ENCODE measurements at places on chromosomes 11 and 22.
A peak's percentile ranks its signal among the peaks of the same experiment; 100 is the strongest.

DNA sequence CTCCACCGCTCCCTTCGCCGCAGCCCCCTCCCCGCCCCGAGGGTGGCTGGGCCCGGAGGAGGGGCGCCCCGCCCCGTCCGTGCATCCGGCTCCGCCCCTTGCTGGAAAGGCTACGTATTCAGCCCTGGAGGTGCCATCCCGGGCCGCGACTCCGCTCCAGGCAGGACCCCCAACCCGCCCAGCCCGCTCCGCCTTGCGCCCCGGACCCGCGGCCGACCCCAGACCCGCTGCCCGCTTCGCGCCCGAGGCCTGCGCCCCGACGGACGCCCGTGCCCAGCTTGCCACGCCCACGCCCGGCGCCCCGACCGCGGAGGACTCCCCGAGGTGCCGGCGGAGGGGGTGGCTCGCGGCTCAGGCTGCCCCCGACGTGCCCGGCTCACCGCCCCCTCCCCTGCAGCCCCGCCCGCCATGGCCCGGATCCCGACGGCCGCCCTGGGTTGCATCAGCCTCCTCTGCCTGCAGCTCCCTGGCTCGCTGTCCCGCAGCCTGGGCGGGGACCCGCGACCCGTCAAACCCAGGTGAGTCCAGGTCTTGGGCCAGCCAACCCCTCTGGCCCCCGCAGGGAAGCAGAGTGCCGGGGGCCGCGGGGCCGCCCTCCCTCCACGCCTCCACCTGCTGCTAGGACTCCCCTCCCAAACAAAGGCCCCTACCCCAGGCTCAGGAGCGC lies at the start of gene ADM2:
Gene ADM2 (plus strand): TSS at position 104 of the 667 bp plus-strand sequence. CDS start 305 bp downstream, at position 409.
- peaks cover 10% of the 10 kb centered on the region for H3K4me1 ChIP-seq
- H3K27ac ChIP-seq: no peak within 1 kb of the TSS
- peaks cover 8% of the 10 kb centered on the region for H3K27me3 ChIP-seq

- no peaks in the 10 kb centered on the region for H3K36me3 ChIP-seq
- no peaks in the 10 kb centered on the region for H3K27me3 ChIP-seq
- H3K4me3 ChIP-seq: no peak overlapping the region
- H3K4me1 ChIP-seq: no peaks in the 10 kb centered on the region
- no peak overlapping the region for H3K27ac ChIP-seq
Observed at GRCh38 chr11:118851970-118852369, 31.7 kb upstream of the CXCR5 start.

- H3K27me3 ChIP-seq: no peaks in the 10 kb centered on the region
- no peaks in the 10 kb centered on the region for H3K36me3 ChIP-seq
- H3K4me1 ChIP-seq: peaks cover 15% of the 10 kb centered on the region
- no peak for DNase-seq
- H3K4me3 ChIP-seq: no peak overlapping the region
- no peak overlapping the region for H3K27ac ChIP-seq
Observed at GRCh38 chr11:17407575-17407974, 19.1 kb upstream of the KCNJ11 start.

- no peaks in the 10 kb centered on the region for H3K4me1 ChIP-seq
- no peaks in the 10 kb centered on the region for H3K27me3 ChIP-seq
- H3K27ac ChIP-seq: no peak overlapping the region
- H3K4me3 ChIP-seq: no peak overlapping the region
- no peaks in the 10 kb centered on the region for H3K36me3 ChIP-seq
Observed at GRCh38 chr11:69396948-69397307, 84.5 kb upstream of the LINC01488 start.

DNA sequence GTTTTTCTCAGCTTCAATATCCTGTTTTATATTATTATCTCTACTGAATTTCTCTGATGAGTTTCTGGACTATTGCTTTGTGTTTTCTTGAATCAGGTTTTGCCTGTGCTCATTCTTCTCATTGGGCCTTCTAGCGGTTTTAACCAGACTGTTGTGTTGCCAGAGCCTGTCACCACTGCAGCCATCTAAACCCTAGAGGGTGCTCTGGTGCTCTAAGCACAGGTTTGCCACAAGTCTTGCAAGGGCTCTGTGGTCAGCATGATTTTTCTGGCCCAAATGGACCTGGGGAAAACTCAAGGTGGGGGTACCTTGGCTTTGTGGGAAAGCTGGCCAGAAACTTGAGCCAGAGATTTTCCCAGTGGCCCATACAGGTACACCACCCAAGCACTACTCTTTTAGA lies 52.4 kb upstream of the TYR start:
- no peaks in the 10 kb centered on the region for H3K36me3 ChIP-seq
- no peak overlapping the region for H3K4me3 ChIP-seq

DNA sequence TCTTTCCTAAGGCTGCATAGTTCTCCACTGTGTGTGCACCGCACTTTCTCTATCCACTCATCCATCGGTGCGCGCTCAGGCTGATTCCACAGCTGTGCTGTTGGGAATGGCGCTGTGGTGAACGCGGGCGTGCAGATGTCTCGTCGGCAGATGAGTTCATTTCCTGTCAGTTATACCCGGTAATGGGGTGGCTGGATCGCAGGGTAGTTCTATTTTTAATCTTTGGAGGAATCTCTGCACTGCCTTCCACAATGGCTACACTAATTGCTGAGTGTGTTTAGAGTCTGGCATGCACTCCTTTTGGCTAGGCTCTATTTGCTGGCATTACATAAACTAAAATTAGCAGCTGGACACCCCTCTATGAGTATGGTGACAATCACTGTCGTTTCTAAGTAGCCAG lies 27.9 kb upstream of the KRTAP5-7 start:
- no peak overlapping the region for H3K4me3 ChIP-seq
- H3K27ac ChIP-seq: no peak overlapping the region
- no peaks in the 10 kb centered on the region for H3K27me3 ChIP-seq
- DNase-seq: no peak

DNA sequence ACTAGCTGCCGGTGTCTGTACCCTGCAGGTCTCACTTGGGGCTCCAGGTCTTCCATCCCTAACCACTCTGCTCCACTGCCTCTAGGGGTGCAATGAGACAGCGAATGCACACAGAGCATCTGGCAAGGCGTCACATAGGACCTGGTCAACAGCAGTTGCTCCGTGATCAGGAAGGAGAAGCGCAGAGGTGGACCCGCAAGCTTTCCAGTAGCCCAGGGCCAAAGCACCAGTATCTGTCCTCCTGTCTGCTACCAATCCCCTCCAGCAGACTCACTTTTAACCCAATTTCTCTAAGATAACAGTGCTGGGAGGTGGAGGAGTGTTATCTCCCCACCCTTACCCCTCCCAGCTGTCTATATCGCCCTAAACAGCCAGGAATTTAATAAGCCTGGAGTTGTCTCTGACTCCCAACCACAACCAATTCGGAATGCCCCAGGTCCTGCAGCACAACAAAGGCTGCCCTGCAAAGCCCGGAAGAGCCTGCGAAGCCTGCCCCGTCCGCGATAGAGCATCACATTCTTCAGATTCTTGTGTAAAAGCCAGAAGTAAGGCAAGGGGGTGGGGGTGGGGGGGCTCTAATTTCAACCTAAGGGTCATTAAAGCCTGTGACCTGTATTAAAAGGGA lies 19.3 kb downstream of the MYH9 start:
- peak overlapping the region; percentile 18 for H3K4me3 ChIP-seq
- no peaks in the 10 kb centered on the region for H3K27me3 ChIP-seq
- peaks cover 33% of the 10 kb centered on the region for H3K4me1 ChIP-seq
- no peak for DNase-seq
- peak overlapping the region; percentile 92 for H3K27ac ChIP-seq

DNA sequence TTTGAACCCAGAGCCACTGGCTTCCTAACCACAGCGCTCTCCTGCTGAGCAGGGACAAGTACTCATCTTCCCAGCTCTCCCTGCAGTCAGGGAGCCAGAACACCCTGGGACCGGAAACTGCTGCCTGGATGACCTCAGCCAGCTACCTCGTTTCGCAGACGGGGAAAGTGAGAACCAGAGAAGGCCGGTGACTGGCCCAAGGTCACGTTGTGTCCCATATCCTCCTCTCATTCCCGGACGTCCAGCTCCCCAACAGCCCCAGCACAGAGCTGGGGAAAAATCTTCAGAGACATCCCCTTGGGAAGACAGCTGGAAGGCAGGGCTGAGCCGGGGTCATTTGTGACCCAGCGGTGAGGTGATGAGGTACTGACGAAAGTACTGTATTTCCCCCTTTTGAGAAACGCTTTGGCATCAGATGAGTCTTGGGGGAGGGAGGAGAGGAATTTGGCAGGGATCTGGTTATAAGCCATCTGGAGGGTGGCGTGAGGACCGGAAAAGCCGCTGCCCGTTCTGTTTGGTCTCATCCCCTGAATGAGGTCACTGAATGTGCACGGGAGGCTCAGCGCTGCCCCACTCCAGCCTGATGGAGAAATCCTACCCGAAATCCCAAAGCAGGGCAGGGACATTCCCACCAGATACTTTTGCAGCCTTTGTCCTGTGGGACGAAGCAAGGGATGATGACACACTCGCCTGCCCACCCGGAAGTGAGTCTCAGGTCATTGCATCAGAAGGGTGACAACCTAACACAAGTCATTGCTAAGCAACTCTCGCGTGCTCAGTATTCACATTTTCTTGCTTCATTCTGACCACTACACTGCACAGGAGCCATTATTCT lies 41.1 kb downstream of the LIF start:
- H3K4me1 ChIP-seq: peaks cover 13% of the 10 kb centered on the region
- DNase-seq: no peak
- H3K36me3 ChIP-seq: no peaks in the 10 kb centered on the region
- H3K4me3 ChIP-seq: no peak overlapping the region
- H3K27me3 ChIP-seq: no peaks in the 10 kb centered on the region

GRCh38 chr11:55707029-55707428 lies 45.0 kb downstream of the OR4C6 start:
- H3K27ac ChIP-seq: no peak overlapping the region
- H3K4me1 ChIP-seq: no peaks in the 10 kb centered on the region
- H3K36me3 ChIP-seq: no peaks in the 10 kb centered on the region

- no peak overlapping the region for H3K27ac ChIP-seq
- no peaks in the 10 kb centered on the region for H3K4me1 ChIP-seq
- H3K4me3 ChIP-seq: no peak overlapping the region
- H3K36me3 ChIP-seq: no peaks in the 10 kb centered on the region
- H3K27me3 ChIP-seq: no peaks in the 10 kb centered on the region
- no peak for DNase-seq
Observed at GRCh38 chr22:30858976-30859713, 109.4 kb downstream of the MORC2 start.

DNA sequence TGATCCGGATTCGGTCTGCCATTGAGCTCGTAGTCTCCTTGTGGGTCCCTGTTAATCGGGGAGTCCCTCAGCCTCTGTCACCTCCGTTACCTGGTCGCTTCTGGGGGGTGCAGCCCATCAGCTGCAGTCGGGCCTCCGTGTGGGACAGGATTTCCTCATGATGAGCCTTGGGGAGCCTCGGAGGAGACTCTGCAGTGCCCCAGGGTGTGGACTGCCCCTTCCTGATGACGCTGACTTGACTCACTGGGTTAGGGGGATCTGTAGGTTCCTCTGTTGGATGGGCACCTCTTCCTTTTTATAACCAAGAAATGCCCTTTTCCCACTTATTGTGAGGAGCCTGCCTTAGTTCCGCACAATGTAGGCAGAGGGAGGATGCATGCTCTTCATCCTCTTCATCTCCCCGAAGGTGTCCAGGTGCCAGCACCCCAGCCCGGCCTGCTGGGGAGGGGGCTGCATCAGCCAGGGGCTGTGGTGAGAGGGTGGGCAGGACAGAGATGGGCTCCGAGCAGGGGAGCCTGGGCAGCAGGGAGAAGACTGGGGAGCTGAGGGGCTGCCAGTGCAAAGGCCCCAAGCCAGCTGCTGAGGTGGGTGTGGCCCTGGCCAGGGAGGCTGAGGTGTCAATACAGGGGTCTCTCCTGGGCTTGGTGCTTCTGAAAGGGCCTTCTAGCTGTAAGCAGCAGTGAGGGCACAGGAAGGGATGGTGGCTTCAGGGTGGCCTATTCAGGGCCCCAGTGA lies 13.5 kb upstream of the TTLL8 start:
- H3K36me3 ChIP-seq: no peaks in the 10 kb centered on the region
- H3K27me3 ChIP-seq: peaks cover 9% of the 10 kb centered on the region
- H3K4me3 ChIP-seq: no peak overlapping the region
- H3K27ac ChIP-seq: no peak overlapping the region

DNA sequence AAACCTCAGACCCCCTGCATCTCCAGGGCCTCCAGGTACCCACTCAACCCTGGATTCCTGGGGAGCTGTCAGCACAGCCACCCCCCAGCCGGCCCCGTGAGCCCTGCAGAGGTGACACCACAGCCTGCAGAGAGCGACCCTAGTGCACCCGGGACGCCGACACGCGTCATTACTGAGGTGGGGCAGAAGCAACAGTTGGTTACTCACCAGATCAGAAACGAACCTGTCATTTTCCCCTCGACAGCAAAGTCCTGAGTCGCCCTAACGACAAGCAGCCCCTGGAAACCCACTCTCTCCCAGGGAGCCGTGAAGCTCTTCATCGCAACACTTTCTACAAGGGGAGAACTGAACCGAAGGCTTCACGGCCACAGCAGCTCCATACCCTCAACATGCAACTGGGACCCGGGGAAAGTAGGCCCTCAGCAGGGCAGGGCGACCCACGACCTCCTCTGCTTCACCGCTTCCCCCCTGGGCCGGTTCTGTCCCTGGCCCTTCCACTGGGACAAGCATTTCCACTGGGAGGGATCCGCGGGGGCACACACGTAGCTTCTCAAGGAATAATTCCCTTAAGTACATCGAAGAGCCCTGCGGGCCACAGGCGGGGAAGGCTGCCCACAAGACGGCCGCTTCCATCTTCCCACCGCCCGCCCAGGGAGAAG lies 1.6 kb downstream of the BRD1 start:
- no peaks in the 10 kb centered on the region for H3K27me3 ChIP-seq
- H3K4me3 ChIP-seq: peak overlapping the region; percentile 98
- DNase-seq: no peak
- H3K27ac ChIP-seq: peak overlapping the region; percentile 95

GRCh38 chr11:59854871-59855270 lies 9.6 kb upstream of the CBLIF start:
- no peaks in the 10 kb centered on the region for H3K27me3 ChIP-seq
- H3K4me1 ChIP-seq: no peaks in the 10 kb centered on the region
- no peak for DNase-seq
- no peak overlapping the region for H3K4me3 ChIP-seq
- no peaks in the 10 kb centered on the region for H3K36me3 ChIP-seq

- no peaks in the 10 kb centered on the region for H3K36me3 ChIP-seq
- no peak for DNase-seq
- H3K27me3 ChIP-seq: no peaks in the 10 kb centered on the region
- no peak overlapping the region for H3K27ac ChIP-seq
Observed at GRCh38 chr11:120196826-120197225, 14.0 kb upstream of the OAF start.

DNA sequence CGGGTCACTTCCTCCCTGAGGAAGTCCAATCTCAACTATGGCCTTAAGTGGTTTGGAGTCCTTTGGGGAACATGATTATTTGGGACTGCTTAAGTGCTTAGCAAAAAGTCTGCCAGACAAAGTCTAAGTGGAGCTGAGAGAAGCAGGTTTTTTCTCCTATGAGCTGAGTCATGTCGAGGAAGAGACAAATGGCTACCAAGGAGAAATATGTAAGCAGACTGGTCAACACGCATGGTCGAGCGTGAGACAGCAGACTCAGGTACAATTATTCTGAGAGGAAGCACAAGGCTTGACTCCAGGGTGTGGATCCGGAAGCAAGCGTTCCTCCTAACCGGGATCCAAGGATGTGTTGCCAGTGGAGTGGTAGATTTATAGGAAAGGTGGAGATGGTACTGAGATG lies 30.6 kb downstream of the UBASH3B start:
- DNase-seq: no peak
- no peak overlapping the region for H3K4me3 ChIP-seq
- no peaks in the 10 kb centered on the region for H3K36me3 ChIP-seq
- no peaks in the 10 kb centered on the region for H3K27me3 ChIP-seq

GRCh38 chr11:75497788-75498409 lies 27.8 kb downstream of the GDPD5 start:
- H3K4me1 ChIP-seq: no peaks in the 10 kb centered on the region
- H3K36me3 ChIP-seq: no peaks in the 10 kb centered on the region
- H3K27me3 ChIP-seq: no peaks in the 10 kb centered on the region
- no peak overlapping the region for H3K4me3 ChIP-seq
